ENCODE measurements at places on chromosomes 12 and 14.

GRCh38 chr12:89069431-89069830, 282.9 kb downstream of the DUSP6 start:
- DNase-seq: no peak

- peak; percentile 49 for DNase-seq
Observed at GRCh38 chr12:10366875-10367274, 23.0 kb downstream of the KLRK1 start.

GRCh38 chr12:132955094-132956010, 754 bp downstream of the ZNF605 start:
- DNase-seq: peak; percentile 84

- no peak for DNase-seq
Observed at GRCh38 chr14:92619671-92620456, 106.3 kb downstream of the RIN3 start.

- DNase-seq: peak; percentile 43
Observed at GRCh38 chr14:33834466-33835260, 116.2 kb downstream of the EGLN3 start.

GRCh38 chr12:114404926-114405518, 922 bp downstream of the TBX5 start:
- peak; percentile 49 for DNase-seq

GRCh38 chr12:128056136-128056801, 210.7 kb upstream of the TMEM132C start:
- DNase-seq: peak; percentile 31

- DNase-seq: peak; percentile 63
Observed at GRCh38 chr14:89915114-89915878, 39.2 kb downstream of the EFCAB11 start.

DNA sequence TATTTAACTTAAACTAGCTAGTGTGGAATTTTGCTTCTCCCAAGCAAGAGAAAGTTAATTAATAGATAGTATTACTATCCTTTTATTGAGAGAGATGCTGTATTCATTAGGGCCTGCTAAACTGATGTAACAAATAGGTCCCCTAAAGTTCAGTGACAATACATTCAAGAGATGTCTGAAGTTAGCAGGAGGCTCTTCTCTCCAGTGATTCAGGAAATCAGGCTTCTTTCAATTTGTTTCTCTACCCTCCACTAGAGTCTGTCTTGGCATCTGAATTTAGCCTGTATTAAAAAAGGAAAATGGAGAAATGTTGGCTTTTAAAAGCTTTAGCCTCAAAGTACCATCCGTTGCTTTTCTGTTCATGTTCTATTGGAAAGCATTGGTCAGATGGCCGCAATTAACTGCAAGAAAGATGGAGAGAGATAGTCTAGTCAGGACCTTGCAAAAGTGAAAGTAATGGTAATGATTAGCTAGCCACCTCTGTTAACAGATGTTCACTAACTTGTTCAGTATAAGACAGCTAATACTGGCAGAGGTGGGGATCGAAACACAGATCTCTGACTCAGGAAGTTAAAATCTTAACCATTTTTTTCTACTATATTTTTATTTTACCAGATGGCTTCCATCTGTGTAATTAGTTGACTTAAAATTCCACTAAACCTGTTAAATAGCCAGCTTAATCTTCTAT, 786.8 kb downstream of the TMTC2 start:
- DNase-seq: no peak

DNA sequence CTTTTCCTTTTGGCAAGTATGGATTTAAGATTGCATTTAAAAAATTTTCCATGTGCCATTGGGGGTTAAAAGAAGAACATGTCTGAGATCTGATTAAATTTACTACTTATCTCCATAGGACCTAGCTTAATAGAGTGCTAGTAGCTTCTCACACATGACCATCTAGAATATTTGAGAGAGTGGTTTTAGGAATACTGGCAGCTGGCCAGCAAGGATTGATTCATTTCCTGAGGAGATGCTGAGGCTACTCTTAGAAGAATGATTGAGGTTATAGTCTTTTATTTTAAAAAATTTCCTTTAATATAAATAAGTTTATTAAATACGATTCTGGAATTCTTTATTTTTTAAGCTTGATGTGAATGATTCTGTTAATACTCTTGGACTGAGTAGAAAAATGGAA, 56.2 kb downstream of the MIPOL1 start:
- no peak for DNase-seq

DNA sequence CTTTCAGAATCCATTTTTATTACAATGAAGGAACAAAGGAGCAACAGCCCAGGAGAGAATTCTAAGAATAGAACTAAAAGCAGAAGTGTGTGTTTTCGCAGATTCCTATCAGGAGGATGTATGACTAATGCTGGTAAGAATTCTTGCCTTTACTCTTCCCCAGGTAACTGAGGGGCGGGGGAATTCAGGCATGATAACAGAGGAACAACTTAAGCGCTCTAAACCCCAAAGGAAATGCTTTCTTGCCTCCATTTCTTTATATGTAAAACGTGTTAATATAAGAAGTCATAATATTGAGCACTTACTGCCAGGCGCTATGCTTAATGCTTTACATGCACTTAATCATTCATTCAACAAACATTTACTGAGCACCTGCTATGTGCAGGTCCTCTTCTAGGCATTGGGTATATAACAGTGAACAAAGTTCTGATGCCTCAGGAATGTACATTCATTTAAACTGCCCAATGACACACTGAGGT, 4.5 kb downstream of the HCAR1 start:
- DNase-seq: peak; percentile 92
